ENCODE measurements at places on chromosomes 12 and 14.

DNA sequence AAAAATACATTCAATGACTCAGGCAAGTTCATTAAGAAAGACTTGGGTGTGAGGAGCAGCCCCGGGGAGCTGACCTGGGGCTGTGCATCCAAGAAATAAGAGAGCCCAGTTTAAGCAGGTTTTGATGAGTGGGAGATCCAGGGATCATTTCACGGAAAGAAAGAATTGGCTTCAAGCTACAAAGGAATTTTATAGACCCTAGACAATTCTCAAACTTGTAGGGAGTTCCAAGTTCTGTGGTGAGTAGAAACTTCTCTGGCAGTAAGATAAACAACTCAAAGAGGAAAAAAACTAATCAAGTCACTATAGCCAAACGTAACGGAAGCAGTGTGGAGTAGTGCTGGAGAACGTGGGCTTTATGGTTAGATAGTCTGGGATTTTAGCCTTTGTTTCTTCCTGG lies 175.7 kb upstream of the DDHD1 start:
- DNase-seq = no peak

DNA sequence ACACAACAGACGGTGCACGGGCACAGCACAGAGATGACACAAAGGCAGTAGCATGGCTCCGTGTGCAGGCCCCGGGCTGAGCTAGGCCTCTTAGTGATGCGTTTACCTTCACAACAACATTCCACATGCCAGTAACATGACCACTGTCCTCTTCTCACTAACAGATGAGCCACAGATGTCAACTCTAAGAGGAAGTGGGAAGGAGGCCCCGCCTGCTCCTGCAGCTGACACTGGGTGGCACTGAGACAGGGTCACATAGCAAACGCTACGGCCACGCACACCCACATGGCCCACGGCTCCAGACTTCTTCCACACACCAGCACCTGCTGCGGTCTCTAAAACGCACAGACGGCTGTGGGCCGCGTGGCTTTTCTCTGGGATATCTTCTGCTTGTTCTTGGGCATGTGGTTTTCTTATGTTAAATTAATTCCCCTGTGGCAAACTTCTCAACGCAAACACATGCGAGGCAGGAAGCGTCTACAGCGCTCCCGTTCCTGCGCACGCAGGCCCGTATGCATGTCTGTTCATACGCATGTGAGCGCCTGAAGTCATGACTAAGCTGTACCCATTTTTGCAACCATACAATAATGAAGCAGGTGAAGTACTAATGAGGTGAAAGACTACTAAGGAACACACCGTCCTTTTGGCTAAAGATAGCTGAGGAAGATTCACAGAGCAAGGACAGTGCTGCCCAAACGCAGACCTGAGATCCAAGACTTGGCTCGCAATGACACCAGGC lies 26.8 kb downstream of the AMN start:
- DNase-seq = peak; percentile 5

DNA sequence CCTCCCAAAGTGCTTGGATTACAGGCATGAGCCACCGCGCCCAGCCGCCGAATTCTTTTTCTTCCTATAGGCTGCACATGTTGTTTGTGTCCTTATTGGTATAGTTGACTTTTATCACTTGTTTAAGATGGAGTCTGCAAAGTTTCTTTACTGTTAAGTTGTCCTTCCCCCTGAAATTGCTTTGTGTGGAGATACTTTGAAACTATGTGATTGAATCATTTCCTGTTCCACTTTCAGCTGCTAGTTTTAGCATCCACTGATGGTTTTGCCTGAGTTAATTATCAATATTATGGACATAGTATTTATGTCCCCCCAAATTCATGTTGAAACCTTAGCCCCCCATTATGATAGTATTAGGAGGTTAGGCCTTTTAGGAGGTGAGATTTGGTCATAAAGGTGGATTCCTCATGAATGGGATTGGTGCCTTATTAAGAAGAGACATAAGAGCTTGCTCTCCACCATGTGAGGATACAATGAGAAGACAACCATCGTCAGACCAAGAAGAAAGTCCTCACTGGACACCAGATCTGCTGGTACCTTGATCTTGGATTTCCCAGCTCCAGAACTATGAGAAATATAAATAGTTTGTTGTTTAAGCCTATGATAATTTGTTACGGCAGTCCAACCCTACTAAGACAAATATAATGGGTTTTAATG lies 34.9 kb downstream of the PPHLN1 start:
- peak; percentile 3 for DNase-seq

GRCh38 chr12:74899031-74899829 lies 310.4 kb downstream of the KCNC2 start:
- no peak for DNase-seq

DNA sequence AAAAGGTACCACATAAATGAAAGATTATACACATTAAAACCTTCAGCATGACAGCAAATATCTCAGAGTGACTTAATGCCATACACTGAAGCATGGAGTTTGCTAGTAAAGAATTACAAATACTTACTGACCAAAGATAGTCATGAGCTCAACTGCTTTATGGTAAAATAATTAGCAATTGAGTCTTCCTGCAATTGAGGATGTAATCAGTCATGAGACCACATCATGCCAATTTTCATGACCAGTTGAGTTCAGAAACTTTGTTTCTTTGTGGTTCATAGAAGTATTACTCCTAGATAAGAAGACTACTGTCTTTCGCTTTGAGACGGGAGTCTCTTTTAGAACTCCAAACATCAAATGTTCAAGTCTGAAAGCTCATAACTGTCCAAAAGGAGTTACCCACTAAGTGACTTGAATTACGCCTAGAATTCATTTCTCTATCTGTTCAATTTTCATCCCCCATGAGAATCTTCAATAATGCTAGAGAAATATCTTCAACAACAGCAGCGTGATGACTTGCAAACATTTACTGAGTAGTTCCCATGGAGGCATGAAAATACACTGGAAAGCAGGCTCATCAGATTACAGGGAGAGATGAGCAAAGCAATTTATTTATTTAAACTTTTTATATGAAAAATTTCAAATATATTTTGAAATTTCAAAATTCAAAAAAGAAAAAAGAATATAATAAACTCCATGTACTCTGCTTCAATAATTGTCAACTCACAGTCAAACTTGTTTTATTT lies 120.0 kb downstream of the BTG1 start:
- DNase-seq = no peak

DNA sequence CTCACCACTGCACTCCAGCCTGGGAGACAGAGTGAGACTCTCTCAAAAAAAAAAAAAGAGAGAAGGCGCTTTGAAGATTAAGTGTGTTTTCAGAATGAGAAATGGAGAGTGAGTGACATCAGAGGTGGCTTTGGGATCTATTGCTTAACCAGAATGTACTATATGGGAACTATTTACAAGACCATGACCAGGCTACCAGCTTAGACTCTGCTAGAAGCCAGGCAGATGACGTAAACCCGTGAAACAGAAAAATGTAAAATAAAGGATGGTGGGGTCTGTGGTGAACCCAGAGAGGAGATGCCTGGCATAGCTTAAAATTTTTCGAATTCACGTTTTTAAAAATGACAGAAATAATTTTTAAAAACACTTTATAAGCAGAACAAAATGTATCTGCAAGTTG lies 82.0 kb downstream of the IFT43 start:
- no peak for DNase-seq

- no peak for DNase-seq
Measured at GRCh38 chr12:5746917-5747316, 198.1 kb downstream of the ANO2 start.

- no peak for DNase-seq
Measured at GRCh38 chr14:94098326-94098992, 12.1 kb upstream of the IFI27 start.

DNA sequence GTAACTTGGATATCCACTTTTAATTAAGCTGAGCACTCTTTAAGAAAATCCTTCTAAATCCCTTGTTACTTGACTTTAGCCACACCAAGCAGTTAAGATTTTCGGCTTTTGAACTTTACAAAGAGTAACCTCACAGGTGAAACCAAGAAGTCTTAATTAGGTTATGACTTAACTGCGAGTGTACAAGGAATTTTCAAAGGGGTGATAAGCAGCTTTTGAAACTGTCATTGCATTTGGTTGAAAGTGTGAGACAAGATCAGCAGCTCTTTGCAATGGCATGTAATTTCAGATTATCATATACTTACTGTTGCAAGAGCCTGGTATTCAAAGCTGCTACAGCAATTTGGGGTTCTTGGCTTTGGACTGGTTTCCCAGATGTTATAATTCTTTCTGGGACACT lies 137.5 kb downstream of the TMEM117 start:
- no peak for DNase-seq

DNA sequence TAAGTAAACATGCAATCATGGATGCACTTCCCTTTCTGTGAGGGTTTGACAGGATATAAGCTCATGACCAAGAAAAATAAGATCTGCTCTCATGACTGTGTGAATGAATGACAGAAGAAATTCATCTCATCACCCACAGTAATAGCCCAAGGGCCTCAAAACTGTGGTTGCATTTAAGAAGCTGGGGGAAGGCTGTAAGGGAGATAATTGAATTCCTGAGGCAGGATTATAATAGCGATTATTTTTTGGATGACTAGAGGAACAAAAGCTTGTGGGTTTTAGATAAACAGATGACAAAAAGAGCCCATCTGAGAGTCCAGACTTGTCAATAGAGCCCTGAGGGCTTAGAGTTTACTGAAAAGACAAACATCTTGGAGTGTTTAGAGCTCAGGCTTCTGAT lies 161.2 kb downstream of the NTF3 start:
- DNase-seq = no peak

DNA sequence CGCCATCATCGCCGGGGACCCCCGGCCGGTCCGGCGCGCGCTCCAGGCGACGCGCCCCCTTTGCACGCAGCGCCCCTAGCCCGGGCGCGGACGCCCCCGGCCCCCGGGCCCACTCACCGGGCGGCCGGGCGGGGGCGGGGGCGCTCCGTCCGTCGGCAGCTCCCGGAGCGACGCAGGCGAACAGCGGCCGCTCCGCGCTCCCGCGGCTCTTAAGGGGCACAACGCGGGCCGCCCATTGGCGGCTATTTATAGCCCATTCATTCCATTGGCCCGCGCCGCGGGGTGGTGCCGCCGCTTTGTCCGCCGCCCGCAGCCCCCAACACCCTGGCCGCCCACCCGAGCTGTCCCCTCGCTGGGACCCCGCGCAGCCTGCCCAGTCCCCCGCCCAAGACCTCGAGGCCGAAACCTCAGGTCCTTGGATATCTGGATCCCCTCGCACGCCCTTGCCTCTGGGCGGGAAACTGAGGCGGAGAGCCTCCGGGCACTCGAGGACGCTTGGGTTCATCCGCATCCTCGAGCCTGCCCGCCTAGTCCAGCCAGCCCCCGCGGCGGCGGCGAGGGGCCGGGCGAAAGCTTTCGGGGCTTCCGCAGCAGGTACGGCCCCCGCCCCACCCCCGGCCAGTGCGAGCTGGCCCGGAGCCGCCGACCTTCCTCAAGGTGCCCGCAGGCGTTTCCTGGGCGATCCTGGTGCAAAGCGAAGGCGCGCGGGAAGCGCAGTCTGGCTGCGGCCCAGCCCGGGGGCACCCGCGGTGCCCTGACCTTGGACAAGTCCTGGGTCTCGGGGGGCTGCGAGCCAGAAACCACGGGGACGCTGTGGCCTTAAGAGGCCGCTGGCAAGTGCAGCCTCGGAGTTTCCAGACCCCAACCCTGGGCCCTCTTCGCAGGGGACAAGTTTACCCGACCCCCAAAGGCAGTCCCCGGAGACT lies at the start of gene CKB:
CKB (minus strand) TSS at position 182 of the 926 bp plus-strand sequence. CDS start 337 bp downstream, outside the sequence.
- no peak for DNase-seq

DNA sequence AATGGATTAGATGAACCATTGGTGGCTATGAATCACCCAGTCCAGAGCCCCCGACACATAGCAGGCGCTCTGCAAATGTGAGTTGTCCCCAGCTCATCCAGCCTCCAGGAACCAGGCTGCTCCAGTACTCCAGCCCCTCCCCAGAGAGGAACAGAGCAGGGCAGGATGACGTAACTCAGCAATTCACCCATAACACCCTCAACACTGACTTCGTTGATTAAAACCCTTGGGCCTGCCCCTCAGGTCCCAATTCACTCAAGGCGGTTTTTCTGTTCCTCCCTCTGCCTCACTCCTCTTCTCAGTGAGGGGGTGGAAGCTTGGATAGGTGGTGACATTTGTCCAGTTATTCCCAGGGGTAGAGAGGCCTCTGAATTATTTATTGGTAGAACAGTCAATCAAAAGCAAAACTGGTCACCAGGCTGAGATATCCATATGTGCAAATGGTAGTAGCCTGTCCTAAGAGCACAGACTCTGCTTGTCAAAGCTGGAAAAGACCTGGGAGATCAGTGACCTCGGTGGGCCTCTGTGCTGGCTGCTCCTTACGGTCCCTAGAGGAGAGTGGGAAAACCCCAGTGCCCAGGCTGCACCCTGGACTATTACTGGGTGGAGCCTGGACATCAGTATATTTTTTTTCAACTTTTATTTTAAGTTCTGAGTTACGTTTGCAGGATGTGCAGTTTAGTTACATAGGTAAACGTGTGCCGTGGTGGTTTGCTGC lies 97.0 kb downstream of the CMKLR1 start:
- DNase-seq = no peak

DNA sequence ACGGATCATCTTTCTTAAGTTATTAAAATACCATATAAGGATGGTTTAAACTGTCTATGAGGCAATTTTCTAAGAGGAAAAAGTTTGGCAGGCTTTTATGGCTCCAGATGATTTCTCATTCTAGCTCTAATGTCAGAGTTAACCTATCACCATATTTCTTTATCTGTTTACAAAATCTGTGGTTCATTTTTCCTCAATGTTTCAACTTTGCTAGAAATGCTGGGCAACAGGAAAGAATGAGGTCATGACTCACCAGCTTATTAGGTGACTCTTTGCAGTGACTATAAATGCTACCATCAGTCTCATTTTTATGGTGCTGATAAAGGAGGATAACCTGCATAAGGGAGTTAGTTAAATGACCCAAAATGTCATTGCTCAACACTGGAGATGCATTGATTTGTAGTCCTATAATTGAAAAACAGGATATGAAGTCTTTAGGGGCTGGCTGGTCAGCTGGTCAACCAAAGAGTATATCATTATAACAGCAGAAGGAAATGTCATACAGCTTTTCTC lies 45.3 kb upstream of the RAP1B start:
- peak; percentile 88 for DNase-seq

DNA sequence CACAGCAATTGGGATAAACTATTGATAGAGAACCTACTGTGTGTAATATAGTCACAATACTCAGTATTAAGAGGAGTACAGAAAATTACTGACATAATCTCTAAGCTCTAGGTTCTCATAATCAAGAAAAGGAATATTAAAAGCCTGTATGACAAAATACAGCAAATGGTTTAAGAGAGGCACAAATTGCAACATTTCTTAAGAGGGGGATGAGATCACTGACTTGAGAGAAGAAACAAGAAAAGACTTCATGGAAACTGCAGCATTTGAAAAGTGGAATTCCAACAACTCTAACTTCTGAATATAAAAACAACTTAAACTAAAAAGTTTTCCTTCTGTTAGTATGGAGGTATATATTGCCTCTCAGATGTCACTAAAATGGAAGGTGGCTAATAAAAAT lies 89.7 kb downstream of the NUMB start:
- no peak for DNase-seq

Measured in HS-5 (cell line).